Activated CD4-positive, CD25-positive, alpha-beta regulatory T cell treated with anti-CD3 and anti-CD28 coated beads, Interleukin-2, amount 50 U/mL, for 24 hours (primary cell): ENCODE measurements at places on chromosomes 11 and 22.

- no peak for ATAC-seq
Measured at GRCh38 chr11:75635066-75635862, 33.6 kb downstream of the MAP6 start.

GRCh38 chr11:16261836-16262644 is 94.3 kb downstream of the SOX6 start:
- ATAC-seq: no peak

DNA sequence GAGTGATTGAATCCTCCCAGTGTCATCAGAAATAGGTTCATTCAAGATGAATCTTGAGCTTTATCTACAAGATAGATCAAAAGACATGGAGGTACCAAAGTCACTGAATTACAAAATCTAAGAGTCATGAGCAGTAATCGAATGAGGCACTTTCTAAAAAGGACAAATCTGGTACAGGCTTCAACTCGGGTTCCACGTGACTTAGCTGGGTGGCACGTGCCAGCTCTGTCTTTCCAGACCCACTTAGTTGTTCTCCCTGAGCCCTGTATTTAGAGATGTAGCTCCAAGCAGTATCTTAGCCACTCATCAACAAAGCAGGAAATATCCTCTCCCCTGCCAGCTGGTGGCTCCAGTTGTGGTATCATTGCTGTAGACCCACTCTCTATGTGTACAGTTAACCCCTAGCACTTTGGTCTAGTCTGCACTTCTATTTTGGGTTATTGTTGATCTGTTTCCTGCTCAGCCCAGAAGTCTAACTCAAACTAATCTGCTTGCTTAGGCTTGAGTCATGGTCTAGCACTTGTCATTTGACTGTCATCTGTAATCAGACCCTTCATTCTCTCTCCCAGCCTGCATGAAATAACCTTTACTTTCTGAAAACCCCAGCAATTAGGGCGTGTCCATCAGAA is 528.7 kb downstream of the ETS1 start:
- ATAC-seq: peak; percentile 87

- ATAC-seq: no peak
Measured at GRCh38 chr11:130049328-130049771, 20.3 kb upstream of the APLP2 start.

DNA sequence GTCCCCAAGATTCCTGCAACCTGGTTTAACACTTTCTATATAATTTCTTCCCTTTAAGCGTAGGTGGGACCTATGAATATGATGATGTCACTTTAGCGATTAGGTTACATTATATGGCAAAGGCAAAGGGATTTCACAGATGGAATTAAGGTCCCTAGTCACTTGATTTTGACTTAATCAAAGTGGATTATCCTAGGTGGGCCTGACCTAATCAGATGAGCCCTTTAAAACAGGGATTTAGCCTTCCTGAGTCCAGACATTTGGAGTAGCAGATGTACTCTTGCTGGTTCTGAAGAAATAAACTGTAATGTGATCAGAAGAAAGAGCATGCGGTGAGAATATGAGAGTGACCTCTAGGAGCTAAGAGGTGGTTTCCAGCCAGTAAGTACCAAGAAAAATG is 67.8 kb upstream of the LIN7C start:
- no peak for ATAC-seq

- ATAC-seq: no peak
Measured at GRCh38 chr11:134402910-134403309, 9.1 kb downstream of the B3GAT1 start.

- ATAC-seq: peak; percentile 57
Measured at GRCh38 chr11:18721561-18722292, 4.3 kb downstream of the IGSF22 start.
